Activated CD4-positive, alpha-beta T cell treated with anti-CD3 and anti-CD28 coated beads for 36 hours (primary cell): ENCODE measurements at places on chromosomes 5 and 9. TPM values are rescaled to one million over a fixed set of nuclear protein-coding genes. Genes with fewer than 3 reads are reported as not detected.

DRD1 gene
- total RNA-seq = not detected

ACTBL2 gene
- not detected for total RNA-seq

DNA sequence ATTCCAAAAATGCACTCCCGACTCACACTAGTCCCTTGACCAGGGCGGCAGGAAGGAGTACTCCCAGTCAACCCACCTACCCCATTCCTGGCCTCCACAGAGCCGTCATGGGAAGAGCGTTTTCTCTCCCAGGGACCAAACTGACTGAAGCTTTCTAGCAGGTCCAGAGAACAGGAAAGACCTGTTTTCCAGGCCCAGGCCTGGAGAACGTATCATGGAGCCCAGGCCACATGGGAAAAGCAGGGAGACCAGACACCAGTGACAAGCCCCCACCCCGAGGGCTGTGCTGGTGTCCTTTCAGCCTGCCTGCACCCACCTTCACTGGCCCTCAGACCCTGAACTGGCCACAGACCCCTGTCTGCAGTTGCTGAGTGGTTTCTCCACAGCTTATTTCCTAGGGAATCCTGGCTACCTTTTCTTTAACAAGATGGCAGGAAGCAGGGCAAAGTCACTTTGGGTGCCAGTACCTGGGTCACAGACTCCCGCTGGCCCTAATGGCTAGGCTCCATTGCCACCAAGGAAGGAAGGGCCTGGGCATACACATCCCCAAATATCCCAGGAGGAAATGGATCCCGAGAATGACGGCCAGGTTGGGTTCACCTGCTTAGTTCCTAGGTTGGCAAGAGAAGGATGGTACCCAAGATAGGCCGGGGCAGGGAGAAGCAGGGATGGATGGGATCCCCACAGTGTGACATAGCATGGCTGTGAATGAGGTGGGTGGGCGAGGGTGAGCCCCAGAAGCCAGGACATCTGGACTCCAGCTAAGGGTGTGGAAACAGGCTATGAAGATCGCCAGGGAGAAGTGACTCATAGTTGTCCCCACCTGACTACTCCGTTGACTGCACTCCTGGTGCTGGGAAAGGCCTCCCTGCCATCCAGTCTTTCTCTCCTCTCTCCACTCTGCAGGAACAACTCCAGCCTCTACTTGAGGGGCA, 12.2 kb downstream of the CCNI2 start:
- DNase-seq = peak; percentile 1

DNA sequence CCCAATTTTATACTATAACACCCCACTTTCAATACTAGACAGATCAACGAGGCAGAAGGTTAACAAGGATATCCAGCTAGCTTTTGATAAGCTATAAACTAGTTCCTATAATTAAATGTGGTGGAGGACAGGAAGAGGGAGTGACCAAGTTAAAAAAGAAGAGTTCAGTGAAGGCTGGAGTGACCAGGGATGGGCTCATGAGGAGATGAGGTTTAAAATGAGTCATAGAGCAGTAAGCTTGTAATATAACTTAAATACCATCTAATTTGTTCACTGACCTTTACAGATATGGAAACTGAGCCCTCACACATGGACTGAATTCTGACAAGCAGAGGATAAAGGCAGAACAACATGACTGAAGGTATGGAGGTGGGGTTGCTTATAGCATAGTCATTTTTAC, 284.5 kb downstream of the SPATA31D1 start:
- no peak for DNase-seq

PPP3R2 gene
- total RNA-seq = not detected

DNA sequence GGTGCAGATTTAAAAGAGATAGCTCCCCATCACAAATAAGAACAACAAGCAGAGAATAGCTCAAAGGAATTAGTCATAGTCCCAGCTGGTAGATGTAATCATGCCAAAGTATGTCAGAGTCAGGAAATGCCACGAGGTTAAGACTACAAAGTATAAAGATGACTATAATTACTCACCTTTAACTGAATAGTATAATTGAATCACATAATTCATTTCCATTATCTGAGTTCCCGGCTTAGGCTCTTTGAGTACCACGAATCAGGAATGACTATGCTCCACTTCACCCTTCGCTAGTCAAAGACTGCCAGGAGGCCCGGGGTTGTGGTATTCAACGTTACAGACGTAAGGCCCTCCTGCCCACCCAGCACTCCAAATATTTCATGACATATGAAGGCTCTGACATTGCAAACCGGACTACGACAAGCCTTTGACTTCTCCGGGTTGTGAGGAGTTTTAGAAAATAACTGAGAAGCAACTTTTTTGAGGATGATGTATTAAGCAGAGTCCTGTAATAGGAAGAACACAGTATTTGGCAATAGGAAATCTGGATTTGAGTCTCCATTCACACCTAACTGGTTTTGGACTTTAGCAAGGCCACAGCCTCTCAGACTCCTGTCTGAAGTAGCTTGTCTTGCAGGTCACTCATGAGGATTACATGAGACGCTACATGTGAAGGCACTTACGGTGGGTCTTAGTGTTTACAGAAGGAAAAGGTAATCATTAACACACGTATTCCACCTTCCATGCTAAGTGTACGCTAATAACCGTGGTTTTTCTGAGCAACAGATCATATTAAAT, 64.6 kb downstream of the ENC1 start:
- peak; percentile 45 for DNase-seq
